ENCODE measurements at places on chromosomes 16 and 17.

DNA sequence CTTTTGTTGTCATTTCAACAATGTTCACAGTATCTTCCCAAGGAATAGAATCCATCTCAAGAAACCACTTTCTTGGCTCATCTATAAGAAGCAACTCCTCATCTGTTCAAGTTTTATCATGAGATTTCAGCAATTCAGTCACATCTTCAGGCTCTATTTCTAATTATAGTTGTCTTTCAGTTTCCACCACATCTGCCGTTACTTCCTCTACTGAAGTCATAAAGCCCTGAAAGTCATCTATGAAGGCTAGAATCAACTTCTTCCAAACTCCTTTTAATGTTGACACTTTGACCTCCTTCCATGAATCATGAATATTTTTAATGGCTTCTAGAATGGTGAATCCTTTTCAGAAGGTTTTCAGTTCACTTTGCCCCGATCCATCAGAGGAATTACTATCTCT, 102.1 kb downstream of the CDH13 start:
- DNase-seq: no peak

- DNase-seq: no peak
Observed at GRCh38 chr17:48486557-48486956, 44.3 kb downstream of the HOXB1 start.

DNA sequence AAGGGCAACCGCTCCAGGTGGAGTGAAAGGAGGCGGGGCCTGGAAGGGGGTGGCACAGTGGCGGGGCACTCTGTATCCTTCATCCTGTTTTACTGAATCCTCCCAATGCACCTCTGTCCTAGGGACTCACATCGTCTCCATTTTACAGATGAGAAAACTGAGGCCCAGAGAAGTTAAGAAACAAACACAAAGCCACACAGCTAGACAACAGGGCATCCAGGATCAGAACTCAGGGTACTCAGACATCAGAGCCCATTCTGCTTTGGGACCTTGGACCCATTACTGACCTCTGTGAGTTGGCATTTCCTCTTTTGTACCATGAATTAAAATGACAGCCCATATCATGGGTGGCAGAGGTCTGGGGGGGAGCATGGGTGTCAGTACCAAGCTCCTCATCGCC, 129.2 kb downstream of the CPPED1 start:
- DNase-seq: no peak

GRCh38 chr17:52709724-52710123, 551.2 kb upstream of the CA10 start:
- no peak for DNase-seq

DNA sequence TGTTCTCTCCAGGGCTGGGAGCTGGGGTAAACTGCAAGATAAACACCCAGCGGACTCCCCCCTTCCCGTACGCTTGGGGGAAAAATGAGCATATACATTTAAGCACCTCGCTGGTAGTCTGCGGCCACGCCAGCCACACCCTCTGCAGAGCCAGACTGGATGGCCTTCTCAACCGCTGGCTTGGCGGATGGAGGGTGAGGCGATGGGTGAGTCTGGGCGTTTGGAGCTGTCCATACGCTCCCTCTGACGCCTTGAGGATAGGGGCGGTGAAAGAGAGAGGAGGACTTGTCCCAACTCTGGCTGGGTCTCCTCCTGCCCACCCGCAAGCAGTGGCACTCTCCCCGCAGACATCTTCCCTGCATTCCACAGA, 1.0 kb downstream of the ITGA3 start:
- no peak for DNase-seq

- no peak for DNase-seq
Observed at GRCh38 chr17:75307957-75308731, 18.9 kb upstream of the SLC25A19 start.

- no peak for DNase-seq
Observed at GRCh38 chr17:80105762-80106161, 4.4 kb downstream of the GAA start.

GRCh38 chr17:34988644-34989043, 8.3 kb downstream of the LIG3 start:
- no peak for DNase-seq

GRCh38 chr16:88002749-88003148, 51.5 kb downstream of the BANP start:
- DNase-seq: no peak

DNA sequence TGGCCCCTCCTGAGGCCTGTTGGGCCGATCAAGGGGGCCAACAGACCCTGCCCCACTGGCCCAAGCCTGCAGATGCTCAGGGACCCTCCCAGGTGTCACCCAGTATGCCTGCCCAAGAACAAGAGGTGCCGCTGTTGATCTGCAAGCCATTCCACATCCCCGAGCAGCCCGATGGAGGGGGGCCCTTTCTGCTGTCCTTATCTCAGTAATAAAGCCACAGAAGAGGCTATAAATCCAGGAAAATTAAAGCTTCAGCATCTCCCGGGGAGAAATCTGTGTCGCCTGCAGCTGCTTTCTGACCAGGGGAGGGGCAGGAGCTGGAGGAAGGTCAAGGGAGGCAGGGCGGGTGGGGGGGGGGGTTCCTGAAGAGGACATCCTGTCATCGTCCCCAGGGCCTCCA, 11.7 kb upstream of the CACNA1H start:
- no peak for DNase-seq

- peak; percentile 39 for DNase-seq
Observed at GRCh38 chr17:82497483-82498405, 21.8 kb upstream of the FOXK2 start.
